Activated naive CD8-positive, alpha-beta T cell treated with anti-CD3 and anti-CD28 coated beads, Interleukin-2, amount 10 ng/mL, durations not matched to agents 7 days and 5 days (primary cell): ENCODE measurements at places on chromosomes 1 and 21. TPM values are rescaled to one million over a fixed set of nuclear protein-coding genes. Genes with fewer than 3 reads are reported as not detected.

DNA sequence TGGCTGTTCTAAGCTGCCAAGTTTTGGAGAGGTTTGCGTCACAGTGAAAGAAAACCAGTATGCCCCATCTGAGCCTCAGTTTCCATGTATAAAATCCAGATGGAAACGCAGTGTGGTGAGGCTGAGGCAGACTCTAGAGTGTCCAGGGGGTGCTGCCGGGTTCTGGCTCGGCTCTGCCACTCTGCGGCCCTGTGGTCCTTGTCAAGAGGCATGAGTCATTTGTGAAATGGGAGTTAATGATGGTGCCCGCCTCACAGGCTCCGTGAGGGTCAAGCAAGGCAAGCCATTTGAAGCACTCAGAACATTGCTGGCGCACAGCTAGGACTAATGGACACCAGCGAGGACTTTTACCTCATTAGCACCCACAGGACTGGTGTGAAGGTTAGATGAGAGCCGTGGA lies 214.3 kb downstream of the PTPRU start:
- peaks cover 3% of the 10 kb centered on the region for H3K27me3 ChIP-seq
- DNase-seq, result no peak
- no peaks in the 10 kb centered on the region for H3K4me1 ChIP-seq
- no peak overlapping the region for H3K4me3 ChIP-seq

The TNFRSF18 gene
- 11.4 TPM for total RNA-seq

The NFIA gene
- 4.2 TPM for total RNA-seq

The ADAMTS5 gene
- not detected for total RNA-seq

DNA sequence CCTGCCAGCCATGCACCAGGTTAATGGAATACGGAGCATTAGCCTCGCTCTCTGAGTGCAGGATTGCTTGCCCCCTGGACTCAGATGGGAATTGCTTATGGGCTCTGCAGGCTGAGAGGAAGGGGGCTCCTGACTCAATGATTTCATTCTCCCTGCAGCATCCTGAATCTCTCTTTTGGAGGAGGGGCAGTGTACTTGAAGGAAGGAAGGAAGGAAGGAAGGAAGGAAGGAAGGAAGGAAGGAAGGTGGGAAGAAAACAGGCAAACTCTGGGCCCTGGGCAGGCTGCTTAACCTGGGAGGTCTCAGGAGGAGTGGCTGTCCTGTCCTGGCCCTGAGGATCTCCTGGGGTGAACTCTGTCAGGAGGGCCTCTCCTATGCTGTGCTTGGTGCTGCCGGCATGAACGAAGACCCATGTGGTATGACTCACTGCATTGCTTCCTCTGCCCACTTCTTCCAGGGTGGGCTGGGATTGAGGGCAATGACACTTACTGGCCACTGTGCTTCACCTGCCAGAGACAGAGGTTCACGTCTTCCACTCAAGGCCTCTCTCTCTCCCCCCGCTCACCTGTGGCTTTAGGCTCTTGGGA lies 257.1 kb upstream of the CSF3R start:
- H3K27ac ChIP-seq, result no peak overlapping the region
- no peaks in the 10 kb centered on the region for H3K4me1 ChIP-seq
- DNase-seq, result no peak
- H3K36me3 ChIP-seq, result no peaks in the 10 kb centered on the region
- H3K4me3 ChIP-seq, result no peak overlapping the region
- H3K27me3 ChIP-seq, result peaks cover 21% of the 10 kb centered on the region

GRCh38 chr21:42089093-42089631 lies 18.0 kb downstream of the UMODL1 start:
- H3K36me3 ChIP-seq, result no peaks in the 10 kb centered on the region
- peaks cover 14% of the 10 kb centered on the region for H3K4me1 ChIP-seq
- H3K27ac ChIP-seq, result no peak overlapping the region
- no peaks in the 10 kb centered on the region for H3K27me3 ChIP-seq
- peak overlapping the region; percentile 32 for H3K4me3 ChIP-seq

The LYPD8 gene
- total RNA-seq, result not detected

The S100A2 gene
- not detected for total RNA-seq

The CPTP gene
- total RNA-seq, result 19.3 TPM
